ENCODE measurements at places on chromosomes 11 and 22. TPM values are rescaled to one million over a fixed set of nuclear protein-coding genes. Genes with fewer than 3 reads are reported as not detected.

- no peaks in the 10 kb centered on the region for H3K27me3 ChIP-seq
- H3K27ac ChIP-seq = no peak overlapping the region
- DNase-seq = no peak
- peaks cover 42% of the 10 kb centered on the region for H3K4me1 ChIP-seq
- no peak overlapping the region for H3K4me3 ChIP-seq
Measured at GRCh38 chr22:39931251-39931650, 28.9 kb upstream of the TMA7B start.

DNA sequence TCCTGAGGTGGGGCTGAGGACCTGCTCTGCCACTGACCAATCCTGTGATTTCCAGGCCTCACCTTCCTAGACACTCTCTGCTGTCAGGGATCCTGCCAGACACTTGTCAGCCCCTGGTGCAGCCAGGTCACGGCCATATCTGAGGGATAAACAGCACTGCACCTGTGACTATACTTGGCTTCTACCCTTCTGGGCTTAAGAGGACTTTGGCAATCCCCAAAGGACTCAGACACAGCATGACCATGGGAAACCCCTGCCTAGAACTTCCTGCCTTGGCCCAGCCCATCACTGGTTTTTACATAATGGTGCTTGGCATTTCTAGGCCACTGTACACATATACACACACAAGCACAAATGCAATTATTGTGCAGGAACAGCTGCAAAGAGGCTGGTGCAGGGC, 11.6 kb upstream of the OLFML1 start:
- no peak overlapping the region for H3K27ac ChIP-seq
- no peaks in the 10 kb centered on the region for H3K36me3 ChIP-seq
- H3K4me3 ChIP-seq = no peak overlapping the region
- H3K27me3 ChIP-seq = peaks cover 4% of the 10 kb centered on the region

DNA sequence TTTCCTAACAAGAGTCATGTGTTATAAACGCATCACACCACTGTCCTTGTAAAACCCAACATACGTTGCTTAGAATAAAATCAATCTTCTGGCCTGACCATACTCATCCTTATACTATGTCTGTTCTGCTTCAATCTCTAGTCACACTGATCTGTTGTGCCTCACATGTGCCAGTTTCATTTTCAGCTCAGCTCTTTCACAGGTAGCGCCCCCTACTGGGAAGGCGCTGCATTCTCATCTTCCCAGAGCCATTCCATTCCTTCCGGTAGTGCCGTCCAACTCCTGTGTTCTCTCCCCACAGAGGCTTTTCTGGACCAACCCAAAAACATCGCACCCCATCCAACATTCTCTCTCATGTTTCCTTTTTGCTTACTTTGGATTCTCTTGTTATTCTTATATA, 22.2 kb downstream of the CASP5 start:
- peaks cover 8% of the 10 kb centered on the region for H3K4me1 ChIP-seq
- H3K4me3 ChIP-seq = no peak overlapping the region
- no peaks in the 10 kb centered on the region for H3K36me3 ChIP-seq
- no peak overlapping the region for H3K27ac ChIP-seq
- DNase-seq = peak; percentile 61

- peak overlapping the region; percentile 79 for H3K4me3 ChIP-seq
- no peaks in the 10 kb centered on the region for H3K27me3 ChIP-seq
- no peak for DNase-seq
- H3K36me3 ChIP-seq = peaks cover 38% of the 10 kb centered on the region
- peak overlapping the region; percentile 97 for H3K27ac ChIP-seq
Measured at GRCh38 chr22:45320357-45320976, 10.7 kb downstream of the FAM118A start.

GRCh38 chr22:31881865-31882264, 62.5 kb upstream of the YWHAH start:
- H3K27me3 ChIP-seq = no peaks in the 10 kb centered on the region
- peaks cover 11% of the 10 kb centered on the region for H3K4me1 ChIP-seq
- H3K36me3 ChIP-seq = peaks cover 13% of the 10 kb centered on the region
- DNase-seq = no peak

GRCh38 chr11:17753153-17753552, 18.6 kb downstream of the KCNC1 start:
- H3K27ac ChIP-seq = no peak overlapping the region
- peaks cover 6% of the 10 kb centered on the region for H3K27me3 ChIP-seq
- no peaks in the 10 kb centered on the region for H3K4me1 ChIP-seq
- DNase-seq = no peak
- no peaks in the 10 kb centered on the region for H3K36me3 ChIP-seq

DNA sequence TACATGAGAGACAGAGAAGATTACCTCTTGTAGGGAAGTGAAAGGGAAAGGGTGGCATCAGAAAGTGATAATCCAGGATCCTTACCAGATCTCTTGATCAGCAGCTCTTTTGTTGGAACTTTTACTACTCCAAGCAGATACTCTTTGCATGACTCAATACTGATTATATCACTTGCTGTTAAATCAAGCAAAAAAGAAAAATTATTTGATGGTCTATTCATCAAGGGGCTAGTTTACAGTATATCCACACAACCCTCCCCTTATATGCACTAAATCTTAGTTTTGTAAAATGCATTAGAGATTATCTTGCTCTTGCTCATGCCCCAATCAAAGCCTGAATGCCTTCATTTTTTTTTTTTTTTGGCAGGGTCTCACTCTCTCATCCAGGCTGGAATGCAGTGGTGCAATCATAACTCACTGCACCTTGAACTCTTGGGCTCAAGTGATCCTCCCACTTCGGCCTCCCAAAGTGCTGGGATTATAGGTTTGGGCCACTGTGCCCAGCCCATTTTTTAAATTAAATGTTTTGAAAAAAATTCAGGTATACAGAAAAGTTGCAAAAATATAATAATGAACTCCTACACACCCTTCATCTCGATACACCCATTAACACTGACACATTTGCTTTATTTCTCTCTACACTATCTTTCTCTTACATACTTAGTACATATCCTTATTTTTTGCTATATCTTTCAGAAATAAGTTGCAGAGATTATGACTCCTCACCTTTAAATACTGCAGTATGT, 76.1 kb upstream of the UCP3 start:
- H3K36me3 ChIP-seq = peaks cover 53% of the 10 kb centered on the region
- H3K4me1 ChIP-seq = peaks cover 15% of the 10 kb centered on the region

DNA sequence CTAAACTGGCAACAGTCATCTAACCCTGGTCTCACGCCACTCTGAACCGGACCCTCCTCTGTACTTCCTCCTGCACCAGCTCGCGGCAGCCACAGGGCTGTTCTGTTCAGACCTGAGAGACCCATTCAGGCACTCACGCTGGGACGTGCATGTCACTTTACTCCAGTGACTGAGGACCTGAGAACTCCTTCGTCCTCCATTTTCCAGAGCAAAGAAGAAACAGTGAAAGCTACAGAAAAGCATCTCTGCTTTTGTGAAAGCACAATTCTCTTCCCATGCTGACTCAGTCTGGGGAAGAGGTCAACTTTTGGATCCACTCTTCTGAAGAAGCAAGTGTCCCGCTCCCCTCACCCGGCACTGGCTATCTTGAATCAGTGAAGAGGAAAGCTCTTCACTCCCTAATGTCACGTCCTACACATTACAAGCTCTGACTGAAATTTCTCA, 24.5 kb downstream of the PISD start:
- H3K27me3 ChIP-seq = no peaks in the 10 kb centered on the region
- H3K27ac ChIP-seq = peak overlapping the region; percentile 26
- H3K4me3 ChIP-seq = no peak overlapping the region
- H3K4me1 ChIP-seq = peaks cover 36% of the 10 kb centered on the region
- H3K36me3 ChIP-seq = peaks cover 4% of the 10 kb centered on the region

GRCh38 chr11:13134066-13134465, 125.0 kb downstream of the RASSF10 start:
- peaks cover 3% of the 10 kb centered on the region for H3K4me1 ChIP-seq
- H3K36me3 ChIP-seq = no peaks in the 10 kb centered on the region
- DNase-seq = no peak
- H3K27me3 ChIP-seq = peaks cover 29% of the 10 kb centered on the region
- no peak overlapping the region for H3K27ac ChIP-seq

DNA sequence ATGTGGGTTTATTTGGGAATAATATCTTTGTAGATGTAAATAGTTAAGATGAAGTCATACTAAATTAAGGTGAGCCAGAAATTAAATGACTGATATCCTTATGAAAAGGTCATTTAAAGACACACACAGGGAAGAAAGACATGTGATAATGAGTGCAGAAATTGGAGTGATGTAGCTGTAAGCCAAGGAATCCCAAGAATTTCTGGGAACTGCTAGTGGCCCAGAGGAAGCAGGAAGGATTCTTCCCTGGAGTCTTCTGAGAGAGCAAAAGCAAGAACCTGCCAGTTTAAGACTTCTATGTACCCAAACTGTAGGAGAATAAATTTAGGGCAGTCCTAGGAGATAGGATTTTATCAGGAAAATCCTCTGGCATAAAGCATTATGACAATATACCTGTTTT, 66.9 kb downstream of the LRRC4C start:
- no peaks in the 10 kb centered on the region for H3K36me3 ChIP-seq
- H3K27me3 ChIP-seq = no peaks in the 10 kb centered on the region
- no peaks in the 10 kb centered on the region for H3K4me1 ChIP-seq
- no peak overlapping the region for H3K4me3 ChIP-seq
- no peak overlapping the region for H3K27ac ChIP-seq

- no peaks in the 10 kb centered on the region for H3K36me3 ChIP-seq
- H3K4me1 ChIP-seq = no peaks in the 10 kb centered on the region
- DNase-seq = no peak
- no peak overlapping the region for H3K27ac ChIP-seq
- no peaks in the 10 kb centered on the region for H3K27me3 ChIP-seq
- no peak overlapping the region for H3K4me3 ChIP-seq
Measured at GRCh38 chr11:132254906-132255305, 884.5 kb downstream of the NTM start.

DNA sequence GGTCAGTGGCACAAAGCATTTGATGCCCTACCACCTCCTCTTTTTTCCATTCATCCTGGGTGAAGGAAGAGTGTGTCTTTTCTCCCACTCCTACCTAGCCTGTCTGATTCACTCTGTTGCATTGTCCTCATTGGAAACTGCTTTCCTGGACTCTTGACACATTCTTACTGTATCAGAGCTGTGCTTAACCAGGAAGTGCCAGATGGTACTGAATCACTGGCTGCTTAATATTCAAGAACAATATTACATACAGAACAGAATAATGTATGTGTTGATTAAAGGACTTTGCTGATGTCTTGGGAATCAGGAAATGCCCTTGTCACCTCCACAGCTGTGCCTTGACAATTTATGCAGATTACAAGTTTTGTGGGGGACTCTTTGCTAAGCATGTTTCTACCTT, 44.4 kb downstream of the SVIP start:
- H3K4me1 ChIP-seq = no peaks in the 10 kb centered on the region
- no peak for DNase-seq
- peaks cover 2% of the 10 kb centered on the region for H3K27me3 ChIP-seq
- no peaks in the 10 kb centered on the region for H3K36me3 ChIP-seq
- H3K27ac ChIP-seq = no peak overlapping the region
- H3K4me3 ChIP-seq = no peak overlapping the region

GRCh38 chr22:29765905-29766631, 739 bp downstream of the ZMAT5 start:
- H3K4me1 ChIP-seq = peaks cover 37% of the 10 kb centered on the region
- peak; percentile 35 for DNase-seq
- H3K27me3 ChIP-seq = no peaks in the 10 kb centered on the region
- H3K27ac ChIP-seq = peak overlapping the region; percentile 79
- peak overlapping the region; percentile 93 for H3K4me3 ChIP-seq

DNA sequence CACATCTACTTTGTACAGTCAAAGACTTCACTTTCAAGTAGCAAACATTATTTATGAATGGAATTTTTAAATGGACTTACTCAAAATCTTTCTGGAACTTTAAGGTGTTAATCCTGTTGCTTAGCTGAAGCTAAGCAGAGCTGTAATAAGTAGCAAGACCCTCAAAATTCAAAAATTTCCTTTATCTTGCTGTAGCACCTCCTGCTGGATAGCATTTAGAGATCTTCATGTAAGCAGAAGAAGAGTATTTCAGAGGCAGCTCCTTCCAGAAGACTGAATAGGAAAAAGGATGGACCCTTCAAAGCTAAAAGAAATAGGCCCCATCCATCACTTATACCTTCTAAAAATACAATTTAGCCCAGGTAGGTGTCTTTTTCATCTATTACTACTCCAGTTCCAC, 3.4 kb downstream of the PHF21A start:
- peak overlapping the region; percentile 96 for H3K4me3 ChIP-seq
- no peaks in the 10 kb centered on the region for H3K27me3 ChIP-seq
- no peak for DNase-seq
- H3K27ac ChIP-seq = no peak overlapping the region
- H3K4me1 ChIP-seq = peaks cover 61% of the 10 kb centered on the region
- H3K36me3 ChIP-seq = peaks cover 14% of the 10 kb centered on the region

- H3K36me3 ChIP-seq = no peaks in the 10 kb centered on the region
- no peak overlapping the region for H3K4me3 ChIP-seq
- H3K27ac ChIP-seq = no peak overlapping the region
- H3K27me3 ChIP-seq = no peaks in the 10 kb centered on the region
- H3K4me1 ChIP-seq = no peaks in the 10 kb centered on the region
Measured at GRCh38 chr11:1075341-1075911, 752 bp downstream of the MUC2 start.

- H3K36me3 ChIP-seq = no peaks in the 10 kb centered on the region
- peaks cover 22% of the 10 kb centered on the region for H3K27me3 ChIP-seq
- no peak within 1 kb of the TSS for H3K27ac ChIP-seq
- no peak for DNase-seq
Measured at GRCh38 chr11:99020352-99021225, at the start of gene CNTN5. Gene CNTN5, plus strand, starts transcription at chr11:99020949.

- peak overlapping the region; percentile 97 for H3K27ac ChIP-seq
- H3K4me3 ChIP-seq = peak overlapping the region; percentile 94
Measured at GRCh38 chr11:616320-617198, 809 bp upstream of the IRF7 start.

GRCh38 chr11:126246636-126247035, 22.1 kb downstream of the SRPRA start:
- H3K27me3 ChIP-seq = no peaks in the 10 kb centered on the region
- H3K4me1 ChIP-seq = no peaks in the 10 kb centered on the region
- H3K4me3 ChIP-seq = no peak overlapping the region
- peaks cover 9% of the 10 kb centered on the region for H3K36me3 ChIP-seq
- DNase-seq = no peak

- H3K27me3 ChIP-seq = no peaks in the 10 kb centered on the region
- H3K36me3 ChIP-seq = no peaks in the 10 kb centered on the region
- no peak for DNase-seq
Measured at GRCh38 chr11:1083621-1084551, 9.2 kb downstream of the MUC2 start.

GRCh38 chr11:29005401-29005980, 897.3 kb downstream of the METTL15 start:
- H3K4me1 ChIP-seq = no peaks in the 10 kb centered on the region
- H3K36me3 ChIP-seq = no peaks in the 10 kb centered on the region
- DNase-seq = no peak
- H3K27me3 ChIP-seq = no peaks in the 10 kb centered on the region
- H3K4me3 ChIP-seq = no peak overlapping the region

- peaks cover 2% of the 10 kb centered on the region for H3K4me1 ChIP-seq
- H3K27ac ChIP-seq = no peak overlapping the region
- peaks cover 10% of the 10 kb centered on the region for H3K27me3 ChIP-seq
- H3K4me3 ChIP-seq = no peak overlapping the region
Measured at GRCh38 chr11:108654994-108655631, 9.8 kb upstream of the DDX10 start.

Gene CABP4
- total RNA-seq = 2.3 TPM

Gene PGA3
- not detected for total RNA-seq

Gene RTN4R
- total RNA-seq = 3.1 TPM

Gene SLC6A5
- not detected for total RNA-seq

Gene EXT2
- total RNA-seq = 26.0 TPM

Gene F2
- total RNA-seq = not detected

Gene SERPIND1
- not detected for total RNA-seq

All from activated CD4-positive, alpha-beta memory T cell treated with anti-CD3 and anti-CD28 coated beads, Interleukin-2, amount 10 ng/mL, durations not matched to agents 7 days and 5 days (primary cell).